Tibial artery (tissue), 4 donors: ENCODE measurements at places on chromosomes 3 and 15.

GRCh38 chr15:40286061-40286532 lies 3.2 kb upstream of the ANKRD63 start:
- no peak for DNase-seq

DNA sequence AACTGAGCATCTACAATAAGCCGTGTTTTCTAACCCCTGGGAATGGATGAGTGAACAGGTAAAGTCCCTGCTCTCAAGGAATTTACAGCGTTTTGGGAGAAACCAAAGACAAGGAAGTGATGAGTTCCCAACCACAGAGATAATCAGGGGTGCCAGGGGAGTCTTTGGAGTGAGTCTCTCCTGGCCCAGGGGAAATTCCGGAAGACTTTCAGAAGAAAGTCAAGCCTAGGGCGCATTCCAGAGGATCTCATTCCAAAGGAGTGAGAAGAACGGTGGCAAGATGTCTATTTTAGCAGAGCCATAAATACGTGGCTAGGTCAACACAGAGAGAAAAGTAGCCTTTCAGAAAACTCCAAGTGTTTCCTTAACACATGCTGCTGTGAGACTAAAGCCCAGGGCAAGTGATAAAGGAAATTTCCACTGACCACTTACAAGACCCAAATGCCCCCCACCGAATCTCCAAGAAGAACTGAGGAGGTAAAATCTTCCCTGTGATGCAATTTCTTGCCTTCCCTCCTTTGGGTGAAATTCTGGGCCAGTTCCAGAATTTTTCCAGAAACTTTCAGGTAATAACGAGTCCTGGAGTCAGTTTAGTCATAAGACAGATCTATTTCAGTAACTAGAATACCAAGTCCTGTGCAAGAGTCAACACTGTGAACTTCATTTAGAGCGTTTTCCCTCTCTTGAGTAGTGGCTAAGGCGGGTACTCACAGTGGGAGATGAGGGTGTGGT lies 437.4 kb downstream of the NR2F2 start:
- no peak for DNase-seq

DNA sequence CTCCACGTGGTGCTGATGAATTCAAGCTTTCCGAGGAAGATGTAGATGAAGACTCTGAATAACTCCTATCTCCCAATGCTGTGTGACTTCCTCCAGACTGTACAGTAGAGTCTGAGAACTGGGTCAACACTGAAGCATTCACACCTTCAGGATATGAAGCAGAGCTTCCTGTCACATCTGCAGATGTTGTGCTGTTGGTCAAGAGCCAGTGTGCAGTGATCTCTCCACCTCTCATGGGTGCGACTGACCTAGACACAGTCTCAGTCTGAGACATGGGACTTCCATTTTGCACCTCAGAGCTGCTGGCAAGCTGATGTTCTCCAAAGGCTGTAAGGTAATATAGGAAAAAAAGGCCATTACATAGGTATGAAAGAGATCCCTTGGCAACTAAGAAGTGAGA lies 36.5 kb downstream of the HEG1 start:
- DNase-seq = no peak

GRCh38 chr15:84594617-84595290 lies 6.1 kb upstream of the ZSCAN2 start:
- DNase-seq = no peak

DNA sequence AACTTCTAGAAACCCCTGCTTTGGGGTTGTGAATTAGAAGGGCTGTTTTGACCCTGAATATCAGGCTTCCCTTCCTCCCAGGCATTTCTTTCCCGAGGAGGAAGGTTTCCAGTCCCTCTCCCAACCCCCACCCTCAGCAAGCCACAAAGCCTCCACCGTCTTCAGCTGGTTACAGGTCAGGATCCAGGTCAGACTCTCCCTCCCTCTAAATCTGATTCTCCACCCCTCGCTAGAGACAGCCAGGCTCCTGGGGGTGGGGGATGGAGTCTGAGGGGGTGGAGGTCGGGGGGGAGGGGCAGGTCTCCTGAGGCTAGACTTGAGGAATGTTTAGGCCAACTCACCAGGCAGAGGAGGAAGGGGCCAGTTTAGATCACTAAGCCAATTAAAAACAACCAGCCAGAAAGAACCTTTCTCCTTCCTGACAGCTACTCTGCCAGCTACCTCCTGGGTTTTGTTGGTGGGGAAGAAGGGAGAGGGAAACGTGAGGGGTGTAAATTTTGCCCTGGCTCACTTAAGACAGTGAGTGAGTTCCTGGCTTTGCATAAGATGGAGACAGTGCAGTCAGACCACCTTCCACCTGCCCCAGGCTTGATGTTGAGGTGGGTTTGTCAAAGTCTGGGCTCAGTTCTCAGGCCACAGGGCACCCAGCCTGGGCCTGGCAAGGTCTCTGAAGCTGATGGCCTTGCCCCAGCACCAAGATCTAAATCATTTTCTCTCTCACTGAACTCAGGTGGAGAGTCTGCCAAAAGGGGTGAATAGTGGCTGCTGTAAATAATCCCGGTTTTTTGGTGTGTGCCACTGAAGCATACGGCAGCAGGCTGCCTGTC lies 19.5 kb downstream of the BMF start:
- peak; percentile 28 for DNase-seq

DNA sequence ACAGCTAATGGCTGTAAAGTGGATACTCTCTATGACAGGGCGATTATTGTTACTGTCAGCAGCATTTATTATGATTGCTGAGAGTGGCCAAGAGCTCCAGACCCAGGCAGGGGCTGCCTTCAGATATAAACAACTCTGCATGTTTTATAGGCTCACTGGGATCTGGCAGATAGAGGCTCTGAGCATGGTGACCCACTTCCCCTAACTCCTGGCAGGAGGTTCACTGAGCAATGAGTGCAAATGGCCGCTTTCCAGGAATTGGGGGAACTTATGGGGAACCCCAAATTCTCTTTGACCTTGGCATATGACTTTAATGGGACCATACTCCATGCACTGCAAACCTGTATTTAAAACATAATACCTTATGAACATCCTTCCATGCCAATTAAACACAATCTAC lies 59.0 kb downstream of the SCN5A start:
- DNase-seq = peak; percentile 31

GRCh38 chr15:69857250-69857649 lies 240.5 kb downstream of the TLE3 start:
- DNase-seq = no peak

GRCh38 chr3:65485826-65486469 lies 552.8 kb downstream of the MAGI1 start:
- DNase-seq = no peak

DNA sequence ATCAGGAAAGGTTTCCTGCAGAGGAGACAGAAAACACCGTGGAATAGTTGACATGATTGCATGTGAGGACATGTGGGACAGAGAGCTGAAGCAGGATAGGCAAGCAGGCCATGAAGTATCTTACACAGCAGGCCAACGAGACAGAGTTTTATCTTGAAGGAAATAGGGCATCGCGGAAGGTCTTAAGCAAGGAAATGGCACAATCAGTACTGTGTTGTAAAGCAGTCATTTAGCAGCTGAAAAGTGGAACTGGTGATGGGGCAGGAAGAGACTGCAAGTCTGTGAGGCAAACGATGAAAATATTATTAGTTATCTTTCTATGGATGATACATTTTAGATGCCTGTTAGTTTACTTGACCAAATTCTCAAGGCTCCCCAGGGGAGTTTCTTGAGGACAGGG lies 535.1 kb downstream of the SOX2 start:
- DNase-seq = no peak

GRCh38 chr3:27322634-27323033 lies 46.5 kb downstream of the NEK10 start:
- no peak for DNase-seq
